ENCODE measurements at places on chromosomes 6 and 20. TPM values are rescaled to one million over a fixed set of nuclear protein-coding genes. Genes with fewer than 3 reads are reported as not detected.

The LCA5 gene
- 10.4 TPM for total RNA-seq

The LY86 gene
- total RNA-seq = 2.7 TPM

The RAB44 gene
- total RNA-seq = 0.71 TPM

The GPLD1 gene
- 7.2 TPM for total RNA-seq

The CAP2 gene
- total RNA-seq = 48.3 TPM

The MEI4 gene
- not detected for total RNA-seq

The KHDRBS2 gene
- total RNA-seq = 0.36 TPM

The TDRD6 gene
- total RNA-seq = 1.8 TPM

The FUCA2 gene
- 24.3 TPM for total RNA-seq

The OPRM1 gene
- 0.49 TPM for total RNA-seq

The KCNK16 gene
- total RNA-seq = not detected

The MYL9 gene
- 2,082 TPM for total RNA-seq

The RRAGD gene
- 14.3 TPM for total RNA-seq

The C6orf52 gene
- total RNA-seq = not detected

The CCDC170 gene
- 0.33 TPM for total RNA-seq

The SPATA2 gene
- total RNA-seq = 2.6 TPM

The SASH1 gene
- total RNA-seq = 57.1 TPM

The TP53TG5 gene
- not detected for total RNA-seq

The TRIM10 gene
- not detected for total RNA-seq

The SLC22A7 gene
- not detected for total RNA-seq

The WFDC12 gene
- not detected for total RNA-seq

The CNBD2 gene
- 7.7 TPM for total RNA-seq

The TMC2 gene
- total RNA-seq = not detected

The NDUFAF4 gene
- total RNA-seq = 29.9 TPM

The CST5 gene
- not detected for total RNA-seq

The HAO1 gene
- total RNA-seq = not detected

The CLIC5 gene
- total RNA-seq = 3.5 TPM

The TMEM217 gene
- 1.1 TPM for total RNA-seq

The FRS3 gene
- 4.6 TPM for total RNA-seq

The MYMX gene
- total RNA-seq = not detected

The IER3 gene
- total RNA-seq = 20.1 TPM

The KIF25 gene
- total RNA-seq = not detected

The POLR3F gene
- total RNA-seq = 10.5 TPM

The SPATA25 gene
- 7.5 TPM for total RNA-seq

The DSP gene
- 4.2 TPM for total RNA-seq

The LRRN4 gene
- not detected for total RNA-seq

The PRL gene
- total RNA-seq = not detected

The PCMT1 gene
- 117 TPM for total RNA-seq

The NOTCH4 gene
- total RNA-seq = 5.4 TPM

The HLA-DRB1 gene
- 44.6 TPM for total RNA-seq

The KCNK15 gene
- total RNA-seq = 1.4 TPM

The GSTA1 gene
- total RNA-seq = not detected

The SLPI gene
- total RNA-seq = 24.6 TPM

The OR2H1 gene
- total RNA-seq = not detected

The SLA2 gene
- total RNA-seq = not detected

The MCCD1 gene
- not detected for total RNA-seq

The OVOL2 gene
- total RNA-seq = not detected

The ANKRD66 gene
- not detected for total RNA-seq

The ZNF335 gene
- total RNA-seq = 12.0 TPM

The PDE10A gene
- 33.5 TPM for total RNA-seq

The FAXC gene
- total RNA-seq = 44.9 TPM

The THBS2 gene
- total RNA-seq = 38.9 TPM

The DEF6 gene
- total RNA-seq = 1.4 TPM

The CMTR1 gene
- total RNA-seq = 33.4 TPM

The WFDC10B gene
- total RNA-seq = not detected

Measured in sigmoid colon (tissue), 7 donors.